ENCODE measurements at places on chromosomes 2 and 18.

GRCh38 chr2:172109988-172110811 lies 7.5 kb upstream of the DLX2 start:
- DNase-seq, result no peak

GRCh38 chr2:155485141-155485842 lies 786.8 kb downstream of the KCNJ3 start:
- DNase-seq, result no peak

DNA sequence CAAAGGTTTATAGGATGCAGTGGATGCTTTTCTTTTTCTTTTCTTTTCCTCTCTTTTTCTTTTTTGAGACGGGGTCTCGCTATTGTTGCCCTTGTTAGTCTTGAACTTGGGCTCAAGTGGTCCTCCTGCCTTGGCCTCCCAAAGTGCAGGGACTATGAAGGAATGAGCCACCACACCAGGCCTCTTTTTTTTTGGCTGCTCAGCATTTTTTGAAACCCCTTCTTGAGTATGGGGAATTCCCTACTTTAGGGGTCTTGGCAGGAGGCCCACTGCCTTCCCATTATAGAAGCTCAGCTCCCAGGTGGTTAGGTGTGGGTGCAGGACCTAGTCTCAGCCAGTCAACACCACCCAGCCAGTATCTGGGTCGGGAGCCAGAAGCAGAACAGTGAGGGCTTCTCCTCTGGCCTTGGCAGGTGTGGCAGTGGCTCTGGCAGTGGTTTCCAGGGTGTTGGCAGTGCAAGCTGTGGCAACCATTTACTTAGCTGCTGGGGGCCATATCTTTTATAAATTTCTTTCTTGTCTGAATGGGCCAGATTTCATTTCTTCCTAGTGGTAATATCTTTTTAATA lies 51.4 kb upstream of the ACYP2 start:
- DNase-seq, result no peak

DNA sequence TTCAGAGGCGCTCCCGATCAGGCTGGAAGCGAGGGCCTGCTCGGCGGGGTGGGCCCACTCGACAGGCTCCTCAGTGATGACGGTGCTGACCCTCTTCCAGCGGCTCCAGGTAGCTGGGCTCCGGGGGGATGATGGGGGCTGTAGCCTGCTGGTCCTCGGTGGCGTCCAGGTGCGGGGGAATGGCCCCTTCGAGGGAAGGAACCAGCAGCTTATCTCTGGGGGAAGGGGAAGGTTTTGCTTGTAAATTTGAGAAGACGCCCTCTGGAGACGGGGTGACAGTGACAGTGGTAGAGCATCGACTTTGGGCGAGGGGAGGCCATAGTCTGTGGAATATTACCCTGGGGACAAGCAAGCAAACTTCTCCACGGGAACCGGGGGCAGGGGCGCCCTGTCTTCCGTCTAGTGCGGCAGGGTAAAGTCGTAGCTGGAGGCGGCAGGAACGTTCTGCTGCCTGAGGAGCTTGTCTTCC lies 891.9 kb upstream of the LRRTM1 start:
- no peak for DNase-seq

DNA sequence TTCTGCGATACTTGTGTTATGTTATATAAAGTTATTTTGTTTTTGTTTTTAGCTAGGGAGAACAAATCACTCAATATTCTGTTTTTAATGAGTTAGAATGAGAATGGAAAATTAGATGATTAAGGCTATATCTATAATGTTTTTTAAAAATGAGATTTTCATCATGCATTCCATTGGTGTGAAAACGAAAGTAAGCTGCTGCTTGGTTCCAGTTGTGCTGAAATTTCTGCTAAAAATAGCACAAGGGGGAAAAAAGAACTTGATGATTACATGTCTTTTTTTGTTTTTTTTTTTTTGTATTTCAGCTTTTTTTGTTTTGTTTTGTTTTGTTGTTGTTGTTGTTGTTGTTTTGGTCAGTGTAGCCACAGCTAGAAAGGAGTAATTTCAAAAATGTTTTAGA lies 242.6 kb upstream of the KCNJ3 start:
- no peak for DNase-seq

DNA sequence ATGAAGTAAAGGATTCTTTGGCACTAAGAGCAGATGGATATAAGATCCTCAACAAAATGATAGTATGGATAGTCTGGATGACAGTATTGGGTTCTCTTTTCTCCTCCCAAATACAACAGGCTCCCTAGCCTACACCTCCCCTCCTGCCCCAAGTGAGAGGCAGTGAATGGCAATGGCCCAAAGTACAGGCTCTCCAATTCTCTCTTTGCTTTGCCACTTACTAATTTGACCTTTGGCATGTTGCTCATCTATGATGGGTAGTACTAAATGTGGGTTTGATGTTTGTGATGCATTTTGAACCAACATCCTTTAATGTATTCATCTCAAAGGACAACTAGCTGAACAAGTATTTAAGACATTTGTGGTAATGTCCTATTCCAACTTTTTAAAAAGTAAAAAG lies 65.9 kb downstream of the EIF5B start:
- no peak for DNase-seq

- no peak for DNase-seq
Measured at GRCh38 chr2:151267537-151267936, 5.9 kb upstream of the RBM43 start.

GRCh38 chr2:222652491-222653255 lies 3.2 kb downstream of the FARSB start:
- no peak for DNase-seq

DNA sequence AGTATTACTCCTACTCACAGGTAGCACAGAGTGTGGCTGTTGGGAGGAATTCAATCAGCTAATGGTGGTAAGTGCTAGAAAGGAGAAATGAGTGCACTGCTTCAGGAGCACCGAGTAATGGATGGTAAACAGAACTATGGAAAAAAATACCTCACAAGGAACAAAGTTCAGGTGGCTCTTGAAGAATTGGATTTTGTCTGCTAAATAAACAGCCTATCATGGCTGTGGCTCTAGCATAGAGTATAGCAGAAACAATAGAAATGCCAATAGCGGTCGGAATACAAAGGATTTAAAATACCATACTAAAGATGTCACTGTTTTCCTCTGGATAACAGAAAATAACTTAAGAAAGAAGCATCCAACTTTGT lies 482.5 kb downstream of the NUP35 start:
- DNase-seq, result no peak

GRCh38 chr2:232681527-232681926 lies 15.6 kb upstream of the GIGYF2 start:
- no peak for DNase-seq

GRCh38 chr2:42338567-42339190 lies 22.3 kb downstream of the COX7A2L start:
- no peak for DNase-seq

- DNase-seq, result no peak
Measured at GRCh38 chr2:7809640-7810039, 872.2 kb upstream of the ID2 start.

- DNase-seq, result no peak
Measured at GRCh38 chr2:189933041-189933440, 129.5 kb downstream of the MSTN start.

GRCh38 chr2:3940661-3941060 lies 237.3 kb downstream of the DCDC2C start:
- DNase-seq, result no peak

DNA sequence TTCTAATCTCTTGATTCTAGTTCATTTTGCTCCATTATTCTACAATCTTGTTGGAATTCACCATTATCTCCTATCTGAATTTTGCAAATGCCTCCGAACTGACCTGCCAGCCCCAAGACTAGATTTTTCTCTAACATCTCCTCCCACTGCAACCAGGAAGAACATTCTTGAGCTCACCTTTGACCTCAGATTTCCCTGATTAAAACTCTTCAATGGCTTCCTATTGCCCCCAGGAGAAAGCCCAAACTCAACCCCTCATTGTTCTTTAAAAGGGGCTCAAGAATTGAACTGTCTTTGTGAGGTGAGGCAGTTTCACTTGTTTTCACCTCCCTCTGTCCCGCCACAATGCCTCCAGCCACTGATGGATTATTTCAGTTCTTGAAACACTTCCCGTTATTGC lies 784.6 kb upstream of the ZEB2 start:
- DNase-seq, result no peak

- DNase-seq, result peak; percentile 40
Measured at GRCh38 chr2:209473930-209474419, 50.1 kb downstream of the MAP2 start.

DNA sequence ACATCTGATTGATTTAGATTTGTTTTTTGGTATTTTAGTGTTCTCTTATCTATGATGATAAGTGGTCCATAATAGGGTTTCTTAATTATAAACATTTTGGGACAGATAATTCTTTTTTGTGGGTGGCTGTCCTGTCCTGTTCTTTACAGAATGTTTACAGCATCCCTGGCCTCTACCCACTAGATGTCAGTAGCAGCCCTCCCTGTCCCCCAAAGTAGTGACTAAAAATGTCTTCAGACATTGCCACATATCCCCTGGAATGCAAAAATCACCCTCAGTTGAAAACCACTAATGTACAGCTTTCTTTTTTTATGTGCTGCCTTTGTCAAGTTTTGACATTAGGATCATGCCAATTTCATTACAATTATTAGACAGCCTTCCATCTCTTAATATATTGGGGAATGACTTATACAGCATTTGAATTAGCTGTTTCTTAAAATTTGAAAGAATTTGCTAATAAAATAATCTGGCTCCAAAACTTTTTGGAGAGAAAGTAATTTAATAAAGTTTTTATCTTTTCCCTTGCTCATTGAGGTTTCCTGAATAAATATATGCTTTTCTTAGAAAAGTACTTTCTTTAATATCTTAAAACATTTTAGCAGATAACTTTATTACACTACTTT lies 19.5 kb downstream of the WIPF1 start:
- DNase-seq, result peak; percentile 55

DNA sequence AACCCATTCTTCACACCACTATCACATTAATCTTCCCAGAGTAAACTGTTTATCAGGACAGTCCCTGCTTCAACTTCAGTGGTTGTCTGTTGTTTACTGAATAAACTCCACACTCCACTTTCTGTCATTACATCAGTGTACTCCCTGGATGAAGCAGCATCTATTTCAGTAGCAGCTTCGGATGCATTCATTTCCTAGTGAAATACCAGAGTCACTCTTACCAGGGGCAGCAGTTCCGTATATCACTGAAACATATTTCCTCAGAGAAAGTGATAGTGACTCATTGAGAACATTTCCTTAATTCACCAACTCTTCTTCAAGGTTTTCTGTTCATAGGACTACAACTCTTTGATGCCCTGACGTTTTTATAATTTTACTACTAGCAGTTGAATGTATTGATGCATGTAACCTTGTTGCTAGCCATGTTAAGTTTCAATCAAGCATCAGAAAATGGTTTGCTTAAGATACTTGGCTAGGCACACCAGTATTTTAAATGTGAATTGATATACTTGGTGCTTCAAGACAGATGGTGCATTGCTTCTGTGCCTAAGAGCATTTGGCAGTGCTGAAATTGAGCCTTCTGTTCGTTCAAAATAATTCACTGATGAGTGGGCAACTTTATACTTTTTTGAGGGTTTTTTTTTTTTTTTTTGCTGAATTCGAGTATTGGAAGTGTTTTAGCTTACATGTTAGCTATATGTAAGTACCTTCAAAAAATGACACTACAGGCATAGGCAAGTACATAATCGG lies 92.3 kb downstream of the UBE2E3 start:
- DNase-seq, result no peak

DNA sequence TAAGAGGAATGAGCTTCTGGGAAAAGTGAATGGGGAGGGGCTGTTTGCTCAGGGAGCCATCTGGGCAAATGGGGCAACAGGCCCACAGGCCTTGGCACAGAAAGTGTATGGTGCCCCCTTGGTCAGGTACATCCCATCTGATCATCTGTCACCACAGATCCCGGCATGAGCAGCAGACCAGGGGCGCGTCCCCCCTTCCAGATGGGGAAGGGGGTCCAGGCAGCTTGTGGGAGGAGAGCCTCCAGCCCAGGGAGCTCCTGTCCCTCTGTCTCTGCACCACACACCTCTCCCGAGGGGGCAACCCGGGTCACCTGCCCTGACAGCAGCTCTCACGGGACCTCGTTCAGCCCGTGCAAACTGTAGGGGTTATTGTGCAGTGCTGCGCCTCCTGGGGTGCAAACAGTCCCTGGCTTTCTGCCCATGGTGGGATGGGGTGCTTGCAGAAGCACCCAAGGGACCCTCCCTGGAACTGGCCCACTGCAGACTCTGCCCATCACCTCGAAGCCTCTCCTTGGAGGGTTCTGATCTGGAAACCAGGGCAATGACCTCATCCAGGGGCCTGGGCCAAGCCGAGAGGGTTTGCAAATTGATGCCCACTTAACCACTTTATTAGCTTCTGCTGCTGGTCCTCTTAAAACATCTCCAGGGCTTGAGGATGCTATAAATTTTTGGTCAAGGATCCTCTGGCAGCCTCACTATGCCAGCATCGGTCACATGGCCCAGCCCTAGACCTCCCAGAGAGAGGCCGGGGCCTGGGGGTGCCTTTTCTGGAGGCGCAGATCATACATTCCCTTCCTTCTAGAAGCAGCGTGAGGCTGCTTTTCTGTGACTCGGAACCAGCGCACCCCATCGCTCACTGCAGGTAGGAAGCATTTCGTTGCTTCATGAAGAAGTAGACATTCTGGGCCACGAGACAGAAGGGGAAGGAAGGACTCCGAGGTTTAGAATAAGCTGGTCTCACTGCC lies 7.6 kb upstream of the BOK start:
- no peak for DNase-seq

GRCh38 chr2:151669585-151670081 lies 64.6 kb downstream of the NEB start:
- DNase-seq, result no peak

GRCh38 chr2:147595200-147595599 lies 249.6 kb upstream of the ACVR2A start:
- no peak for DNase-seq

GRCh38 chr18:27778925-27779324 lies 398.0 kb downstream of the CDH2 start:
- DNase-seq, result no peak

GRCh38 chr2:61988462-61989366 lies 83.2 kb downstream of the COMMD1 start:
- DNase-seq, result no peak

Measured in hepatic stellate cell (primary cell).